ENCODE measurements at places on chromosomes 11 and 22. TPM values are rescaled to one million over a fixed set of nuclear protein-coding genes. Genes with fewer than 3 reads are reported as not detected.

Gene LRRC74B
- not detected for total RNA-seq

Gene DDTL
- total RNA-seq, result not detected

Gene TENM4
- total RNA-seq, result 0.11 TPM

Gene GP1BB
- 10.2 TPM for total RNA-seq

GRCh38 chr22:45538281-45538680 is 35.6 kb downstream of the FBLN1 start:
- H3K36me3 ChIP-seq, result 0 out of 2 replicates have a peak, but pooled peaks cover 17% of the 10 kb centered on the region
- no peak for DNase-seq
- peak overlapping the region; percentile 71 for H3K27ac ChIP-seq
- no peak overlapping the region for H3K4me3 ChIP-seq
- no peaks in the 10 kb centered on the region for H3K27me3 ChIP-seq
- H3K4me1 ChIP-seq, result peaks cover 20% of the 10 kb centered on the region

DNA sequence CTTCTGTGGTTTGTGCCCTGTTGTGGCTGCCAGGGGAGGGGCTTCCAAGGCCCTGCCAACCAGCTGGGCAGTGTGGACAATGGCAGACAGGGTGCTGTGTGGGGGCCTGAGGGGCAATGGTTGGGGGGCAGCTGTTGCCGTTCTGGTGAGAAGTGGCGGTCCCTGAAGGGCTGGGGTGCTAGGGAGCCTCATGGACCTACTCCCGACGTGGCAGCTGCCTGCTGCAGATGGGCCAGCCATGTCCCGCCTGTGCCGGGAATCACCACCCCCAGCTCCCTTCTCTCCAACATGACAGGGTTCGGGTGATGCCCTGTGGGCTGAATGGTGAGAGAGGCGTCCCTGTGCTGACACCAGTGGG is 74.2 kb downstream of the KCNQ1 start:
- H3K36me3 ChIP-seq, result no peaks in the 10 kb centered on the region
- H3K4me3 ChIP-seq, result no peak overlapping the region
- no peak overlapping the region for H3K27ac ChIP-seq
- peaks cover 11% of the 10 kb centered on the region for H3K27me3 ChIP-seq
- no peaks in the 10 kb centered on the region for H3K4me1 ChIP-seq

- no peak overlapping the region for H3K27ac ChIP-seq
- H3K4me3 ChIP-seq, result no peak overlapping the region
- no peak for DNase-seq
- H3K36me3 ChIP-seq, result no peaks in the 10 kb centered on the region
These were observed 181.2 kb upstream of the API5 start for GRCh38 chr11:43130616-43131015.

DNA sequence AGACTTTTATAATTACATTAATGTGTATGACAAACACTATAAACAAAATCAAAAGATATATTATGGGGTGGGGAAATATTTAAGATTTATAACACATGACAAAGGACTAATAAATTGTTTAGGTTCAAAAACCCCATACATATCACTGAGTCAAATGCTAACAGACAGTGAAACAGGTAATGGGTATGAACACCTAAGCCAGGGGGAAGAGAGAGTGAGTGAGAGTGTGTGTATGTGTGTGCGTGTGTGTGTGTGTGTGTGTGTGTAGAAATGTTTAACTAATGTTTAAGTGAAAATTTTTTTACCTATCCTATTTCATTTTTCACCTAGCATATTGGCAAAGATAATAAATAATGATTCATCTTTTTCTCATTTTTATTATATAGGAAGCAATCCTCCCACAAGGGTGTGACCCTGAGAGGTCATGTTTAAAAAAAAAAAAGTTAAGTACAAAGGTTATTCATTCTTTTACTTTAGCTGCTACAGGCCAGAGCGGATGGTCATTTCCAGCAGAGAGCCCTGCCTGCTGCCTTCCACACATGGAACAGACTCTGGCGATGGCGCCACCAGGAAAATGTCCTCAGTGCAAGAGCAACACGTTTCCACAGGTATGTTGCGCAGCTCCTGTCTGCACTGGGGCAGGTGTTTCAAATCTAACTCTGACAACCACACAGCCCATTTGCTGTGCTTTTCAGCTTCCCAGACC is 72.9 kb downstream of the PISD start:
- no peaks in the 10 kb centered on the region for H3K27me3 ChIP-seq
- DNase-seq, result no peak
- peaks cover 30% of the 10 kb centered on the region for H3K4me1 ChIP-seq
- H3K4me3 ChIP-seq, result no peak overlapping the region
- no peak overlapping the region for H3K27ac ChIP-seq

DNA sequence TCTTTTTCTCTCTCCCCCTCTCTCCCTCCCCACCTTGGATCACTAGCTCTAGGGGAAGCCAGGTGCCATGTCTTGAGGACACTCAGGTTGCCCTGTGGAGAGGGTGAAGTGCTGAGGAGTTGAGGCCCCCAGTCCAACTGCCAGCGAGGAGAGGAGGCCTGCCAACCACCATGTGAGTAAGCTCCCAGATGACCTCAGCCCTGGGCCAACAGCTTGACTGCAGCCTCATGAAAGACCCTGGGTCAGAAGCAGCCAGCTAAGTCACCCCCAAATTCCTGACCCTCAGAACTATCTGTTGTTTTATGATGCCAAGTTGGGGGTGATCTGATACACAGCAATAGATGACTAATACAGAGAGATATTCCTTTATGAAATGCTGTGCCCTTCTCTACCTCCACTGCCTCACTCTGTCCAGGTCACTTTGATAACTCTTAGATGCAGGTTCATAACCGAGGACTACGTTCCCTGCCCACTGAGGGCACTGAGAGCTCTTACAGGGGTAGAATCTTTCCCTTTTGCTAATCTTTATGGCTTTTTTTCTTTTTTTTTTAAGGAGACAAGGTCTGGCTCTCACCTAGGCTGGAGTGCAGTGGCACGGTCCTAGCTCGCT is 8.0 kb downstream of the ARFGAP3 start:
- H3K4me3 ChIP-seq, result no peak overlapping the region
- DNase-seq, result peak; percentile 51
- H3K27ac ChIP-seq, result peak overlapping the region; percentile 51
- no peaks in the 10 kb centered on the region for H3K27me3 ChIP-seq

DNA sequence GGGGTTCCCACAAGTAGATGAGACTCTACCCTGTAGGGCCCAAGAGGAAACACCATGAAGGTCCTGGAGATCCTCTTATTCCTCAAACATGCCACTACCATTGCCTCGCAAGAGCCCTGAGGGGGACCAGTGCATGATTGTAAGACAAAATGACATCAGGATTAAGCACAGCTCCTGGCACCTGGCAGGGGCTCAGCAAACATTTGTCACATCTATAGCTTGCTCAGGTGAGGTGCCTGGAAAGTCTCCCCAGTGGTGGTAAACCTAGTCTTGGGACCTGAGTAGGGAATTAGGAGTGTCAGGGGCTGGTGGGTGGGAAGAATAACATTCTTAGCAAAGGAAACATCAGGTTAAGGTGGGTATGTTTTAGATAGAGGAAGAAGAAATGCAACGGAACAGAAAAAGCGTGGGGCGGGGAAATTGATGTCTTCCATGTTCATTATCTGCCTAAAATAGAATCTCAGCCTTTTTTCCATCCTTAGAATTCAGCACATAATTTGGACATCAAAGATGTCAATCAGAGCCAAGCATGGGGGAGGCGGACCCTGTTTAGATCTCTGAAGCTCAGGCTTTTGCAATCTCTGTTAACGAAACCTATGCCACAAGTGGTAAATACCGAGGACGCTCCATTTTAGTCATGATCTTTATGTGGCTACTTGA is 924 bp downstream of the YPEL1 start:
- H3K4me3 ChIP-seq, result peak overlapping the region; percentile 76
- H3K27me3 ChIP-seq, result peaks cover 4% of the 10 kb centered on the region
- H3K36me3 ChIP-seq, result no peaks in the 10 kb centered on the region
- H3K4me1 ChIP-seq, result 0 out of 2 replicates have a peak, but pooled peaks cover 3% of the 10 kb centered on the region
- H3K27ac ChIP-seq, result no peak overlapping the region
- peak; percentile 14 for DNase-seq

GRCh38 chr11:7498193-7498592 is 12.9 kb downstream of the OLFML1 start:
- H3K36me3 ChIP-seq, result no peaks in the 10 kb centered on the region
- no peak overlapping the region for H3K4me3 ChIP-seq
- H3K27me3 ChIP-seq, result no peaks in the 10 kb centered on the region
- no peak overlapping the region for H3K27ac ChIP-seq
- no peak for DNase-seq

DNA sequence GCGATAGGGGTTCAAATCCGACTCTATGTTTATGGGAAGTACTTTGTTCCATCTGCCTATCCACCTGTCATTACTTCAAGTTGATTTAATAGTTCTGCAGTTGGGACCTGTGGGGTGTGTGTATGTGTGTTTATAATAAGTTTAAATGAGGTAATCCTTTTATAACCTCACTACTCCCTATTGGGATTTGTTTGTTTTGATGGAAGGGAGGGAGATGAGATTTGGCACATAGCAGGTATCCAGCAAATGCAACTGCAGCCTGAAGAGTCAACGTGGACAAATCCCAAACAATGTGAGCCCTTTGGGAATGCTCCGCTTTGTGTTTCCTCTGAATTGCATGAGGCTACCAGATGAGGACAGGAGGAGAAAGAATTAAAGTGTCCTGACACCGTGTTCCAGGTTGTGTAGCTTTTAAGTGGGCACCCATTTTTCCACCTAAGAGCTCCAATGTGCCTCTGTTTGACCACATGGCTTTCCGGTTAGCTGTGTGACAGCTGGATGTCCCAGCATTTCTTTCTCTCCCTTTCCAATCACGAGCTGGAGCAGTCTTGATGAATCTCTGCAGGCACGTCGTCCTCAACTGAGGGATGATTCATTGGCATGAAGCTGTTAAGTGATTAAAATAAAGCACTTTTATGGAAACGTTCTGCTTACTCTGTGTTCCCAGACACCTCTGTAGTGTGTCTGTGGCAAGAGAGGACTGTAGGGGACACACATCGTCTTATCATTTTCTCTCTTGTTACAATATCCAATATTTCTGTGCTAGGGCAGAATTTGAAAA is 610.7 kb downstream of the NTM start:
- DNase-seq, result peak; percentile 32
- H3K4me1 ChIP-seq, result peaks cover 22% of the 10 kb centered on the region
- no peak overlapping the region for H3K4me3 ChIP-seq

- peaks cover 4% of the 10 kb centered on the region for H3K4me1 ChIP-seq
- H3K27ac ChIP-seq, result no peak overlapping the region
- H3K36me3 ChIP-seq, result no peaks in the 10 kb centered on the region
- no peaks in the 10 kb centered on the region for H3K27me3 ChIP-seq
- no peak for DNase-seq
These were observed 554 bp upstream of the NECTIN1 start for GRCh38 chr11:119729581-119729927.

DNA sequence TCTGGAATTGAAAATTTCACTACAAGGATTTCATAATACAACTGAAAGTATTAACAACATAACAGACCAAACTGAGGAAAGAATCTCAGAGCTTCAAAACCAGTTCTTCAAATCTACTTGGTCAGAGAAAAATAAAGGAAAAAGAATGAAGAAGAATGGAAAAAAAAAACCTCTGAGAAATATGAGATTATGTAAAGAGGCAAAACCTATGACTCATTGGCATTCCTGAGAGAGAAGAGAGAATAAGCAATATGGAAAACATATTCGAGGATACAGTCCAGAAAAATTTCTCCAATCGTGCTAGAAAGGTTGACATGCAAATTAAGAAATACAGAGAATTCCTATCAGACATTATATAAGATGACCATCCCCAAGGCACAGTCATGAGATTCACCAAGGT is 23.4 kb upstream of the GPR83 start:
- no peaks in the 10 kb centered on the region for H3K27me3 ChIP-seq
- H3K36me3 ChIP-seq, result no peaks in the 10 kb centered on the region
- H3K27ac ChIP-seq, result no peak overlapping the region
- peak; percentile 34 for DNase-seq
- no peak overlapping the region for H3K4me3 ChIP-seq

GRCh38 chr11:122293296-122294023 is 177.4 kb upstream of the BLID start:
- peak; percentile 46 for DNase-seq
- H3K36me3 ChIP-seq, result peaks cover 24% of the 10 kb centered on the region
- no peak overlapping the region for H3K4me3 ChIP-seq
- H3K4me1 ChIP-seq, result no peaks in the 10 kb centered on the region

- peak overlapping the region; percentile 93 for H3K4me3 ChIP-seq
- peak overlapping the region; percentile 100 for H3K27ac ChIP-seq
- H3K36me3 ChIP-seq, result peaks cover 44% of the 10 kb centered on the region
- no peaks in the 10 kb centered on the region for H3K27me3 ChIP-seq
- peaks cover 11% of the 10 kb centered on the region for H3K4me1 ChIP-seq
These were observed 4.5 kb downstream of the NEAT1 start for GRCh38 chr11:65426839-65427690.

- DNase-seq, result no peak
- no peaks in the 10 kb centered on the region for H3K36me3 ChIP-seq
- no peaks in the 10 kb centered on the region for H3K27me3 ChIP-seq
- H3K4me3 ChIP-seq, result no peak overlapping the region
- no peaks in the 10 kb centered on the region for H3K4me1 ChIP-seq
- H3K27ac ChIP-seq, result no peak overlapping the region
These were observed 565.0 kb downstream of the TMEM135 start for GRCh38 chr11:87602776-87603175.

DNA sequence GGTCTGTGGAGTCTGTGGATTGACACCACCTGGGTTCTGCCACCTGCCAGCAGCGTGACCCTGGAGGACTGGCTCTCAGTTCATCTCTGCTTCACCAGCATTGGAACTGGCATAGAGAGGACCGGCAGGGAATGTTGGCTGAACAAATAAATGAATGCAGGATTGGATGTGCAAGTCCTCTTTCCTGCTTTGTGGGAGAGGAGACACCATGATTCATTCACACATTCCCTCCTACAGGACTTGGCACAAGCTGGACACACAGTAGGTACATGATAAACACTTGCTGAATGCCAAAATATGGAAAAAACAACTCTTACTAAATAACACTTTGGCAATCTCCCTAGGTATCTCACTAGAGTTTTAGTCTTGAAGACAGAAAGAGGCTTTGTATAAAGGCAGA is 116.6 kb upstream of the NARS2 start:
- no peak overlapping the region for H3K4me3 ChIP-seq
- no peaks in the 10 kb centered on the region for H3K4me1 ChIP-seq
- H3K27ac ChIP-seq, result no peak overlapping the region
- no peaks in the 10 kb centered on the region for H3K36me3 ChIP-seq
- DNase-seq, result no peak

Measured in GM23248 (cell line).